ENCODE measurements at places on chromosomes 7 and 10.

DNA sequence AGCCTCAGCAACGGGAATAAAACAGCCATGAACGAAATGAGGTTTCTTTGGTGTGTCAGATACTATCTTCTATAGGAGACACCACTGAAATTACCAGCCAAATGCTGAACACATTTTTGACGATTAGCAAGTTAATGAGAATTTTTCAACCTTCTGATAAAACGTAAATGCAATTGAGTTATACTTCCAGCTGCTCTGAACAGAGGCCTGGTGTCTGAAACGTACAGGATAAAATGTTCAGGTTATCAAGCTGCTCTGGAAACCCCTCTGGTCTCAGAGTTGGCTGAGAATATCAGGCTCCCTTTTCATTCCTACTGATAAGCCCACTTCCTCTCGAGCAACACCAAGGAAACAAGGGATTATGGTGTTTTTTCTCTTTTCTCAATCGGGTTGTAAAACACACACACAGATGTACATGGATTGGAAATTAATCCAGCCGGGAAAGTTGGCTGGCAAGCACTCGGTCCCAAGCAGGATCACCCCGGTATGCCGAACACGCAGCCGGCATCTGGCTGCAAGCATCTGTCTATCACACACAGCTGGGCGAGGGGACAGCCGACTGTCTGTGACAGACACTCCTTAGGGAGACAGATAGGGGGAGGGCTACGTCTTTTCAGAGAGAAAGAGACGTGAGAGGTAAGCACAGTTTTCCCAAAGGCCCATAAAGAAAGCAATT is 171.8 kb downstream of the PRKAG2 start:
- DNase-seq = no peak

DNA sequence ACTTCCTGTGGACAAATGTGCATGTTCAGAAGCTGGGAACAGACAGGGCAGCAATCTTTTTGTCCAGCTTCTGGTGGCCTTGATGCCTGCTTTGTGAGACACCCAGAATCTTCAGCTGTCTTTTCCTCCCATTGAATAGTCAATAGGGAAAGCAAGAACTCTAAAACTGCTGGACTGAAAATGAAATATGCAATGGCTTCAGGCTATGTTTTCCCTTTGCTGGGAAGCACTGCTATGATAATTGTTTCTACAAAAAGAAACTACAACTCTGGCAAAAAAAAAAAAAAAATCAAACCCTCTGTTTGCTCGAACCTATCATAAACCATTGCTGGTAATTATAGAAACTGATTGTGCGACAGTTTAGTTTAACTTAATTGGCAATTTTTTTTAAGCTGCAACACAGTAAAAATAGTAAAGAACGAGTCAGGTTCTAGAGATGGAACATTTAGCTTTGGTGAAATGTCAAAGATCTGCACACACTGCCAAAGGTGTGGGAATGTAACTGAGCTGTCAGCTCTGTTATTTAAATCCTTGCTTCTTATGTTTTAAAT is 79.1 kb upstream of the NEUROD6 start:
- no peak for DNase-seq

GRCh38 chr10:115844591-115844990 is 428.4 kb downstream of the GFRA1 start:
- no peak for DNase-seq

GRCh38 chr10:121844537-121844936 is 83.3 kb downstream of the ATE1 start:
- no peak for DNase-seq

DNA sequence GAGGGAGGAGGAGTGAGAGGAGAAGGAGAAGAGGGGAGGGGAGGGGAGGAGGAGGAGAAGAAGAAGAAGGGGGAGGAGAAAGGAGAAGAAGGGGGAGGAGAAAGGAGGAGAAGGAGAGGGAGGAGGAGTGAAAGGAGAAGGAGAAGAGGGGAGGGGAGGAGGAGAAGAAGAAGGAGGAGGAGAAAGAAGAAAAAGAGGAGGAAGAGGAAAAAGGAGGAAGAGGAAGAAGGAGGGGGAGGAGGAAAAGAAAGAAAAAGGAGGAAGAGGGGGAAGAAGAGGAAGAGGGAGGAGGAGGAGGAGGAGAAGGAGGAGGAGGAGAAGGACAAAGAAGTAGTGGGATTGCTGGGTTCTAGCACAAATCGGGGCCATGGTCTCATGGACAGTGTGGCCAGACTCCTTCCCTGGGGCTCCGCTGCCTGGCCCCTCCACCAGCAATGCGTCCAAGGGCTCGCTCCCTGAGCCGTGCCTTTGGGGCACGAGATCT is 4.2 kb upstream of the MAFK start:
- DNase-seq = no peak

DNA sequence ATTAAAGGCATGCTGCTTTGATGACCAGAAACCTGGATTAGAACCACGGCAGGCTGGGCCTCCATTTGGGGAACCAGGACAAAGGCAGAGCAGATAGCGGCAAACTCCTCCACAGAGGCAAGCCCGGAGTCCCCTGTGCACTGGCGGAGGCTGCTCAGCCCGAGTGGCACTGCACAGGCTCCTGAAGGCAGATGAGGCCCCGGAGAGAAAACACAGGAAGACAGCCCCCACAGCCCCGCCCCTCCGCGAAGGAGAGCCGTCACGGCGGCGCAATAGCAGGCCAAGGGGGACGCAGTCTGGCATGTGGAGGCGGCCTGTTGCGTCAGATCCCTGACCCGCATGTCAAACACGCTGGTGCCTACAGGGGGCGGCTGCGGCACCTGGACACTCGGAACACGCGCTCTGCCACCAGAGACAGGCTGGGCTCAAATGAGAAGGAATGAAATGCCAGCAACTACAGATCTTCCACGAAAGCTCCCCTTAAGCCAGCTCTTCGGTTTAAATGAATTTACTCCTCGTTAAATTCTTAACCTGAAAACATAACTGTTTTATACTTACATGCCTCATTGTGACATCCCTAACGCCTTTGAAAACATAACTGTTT is 128.5 kb downstream of the MAD1L1 start:
- DNase-seq = peak; percentile 88

- DNase-seq = no peak
Observed at GRCh38 chr10:50437248-50437647, 185.9 kb upstream of the ASAH2 start.

- DNase-seq = no peak
Observed at GRCh38 chr7:76063525-76063924, 15.6 kb downstream of the MDH2 start.

DNA sequence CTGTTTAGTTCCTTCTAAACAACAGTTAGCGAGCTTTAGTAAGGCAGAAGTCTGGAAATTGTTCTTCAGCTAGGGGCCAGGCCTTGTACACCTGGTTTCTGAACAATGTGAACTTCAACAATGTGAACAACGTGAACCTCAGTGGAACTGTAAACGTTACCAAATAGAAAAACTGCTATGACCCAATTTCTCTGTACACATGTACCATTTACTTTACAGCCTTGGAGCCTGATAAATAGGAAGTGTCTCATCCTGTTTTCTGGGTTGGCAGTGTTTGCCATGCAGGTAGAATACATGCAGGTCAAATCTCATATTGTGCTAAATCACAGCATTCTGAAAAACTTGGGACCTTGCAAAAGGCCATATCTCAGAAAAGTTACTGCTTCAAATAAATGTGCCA is 1.6 kb downstream of the STEAP4 start:
- DNase-seq = no peak

DNA sequence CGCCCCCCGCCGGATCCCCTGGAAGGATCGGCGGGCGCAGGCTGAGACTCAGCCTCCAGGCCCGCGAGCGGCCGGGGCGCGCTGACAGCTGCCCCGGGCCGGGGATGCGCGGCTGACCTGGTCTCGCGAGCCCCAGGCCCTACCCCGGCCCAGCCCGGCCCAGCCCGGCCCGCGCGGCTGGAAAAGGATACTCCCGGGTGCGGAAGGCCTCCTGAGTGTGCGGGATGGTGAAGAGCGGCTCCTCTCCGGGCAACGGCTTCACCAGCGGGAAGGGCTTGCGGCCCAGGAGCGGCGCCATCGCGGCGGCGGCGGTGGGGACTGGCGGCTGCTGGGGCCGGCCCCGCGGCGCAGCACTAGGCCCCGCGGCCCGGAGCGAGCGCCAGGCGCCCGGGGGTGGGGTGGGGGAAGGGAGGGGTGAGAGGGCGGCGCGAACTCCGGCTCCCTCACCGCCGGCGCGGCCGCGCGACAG is 423 bp downstream of the BAZ1B start:
- DNase-seq = peak; percentile 84

DNA sequence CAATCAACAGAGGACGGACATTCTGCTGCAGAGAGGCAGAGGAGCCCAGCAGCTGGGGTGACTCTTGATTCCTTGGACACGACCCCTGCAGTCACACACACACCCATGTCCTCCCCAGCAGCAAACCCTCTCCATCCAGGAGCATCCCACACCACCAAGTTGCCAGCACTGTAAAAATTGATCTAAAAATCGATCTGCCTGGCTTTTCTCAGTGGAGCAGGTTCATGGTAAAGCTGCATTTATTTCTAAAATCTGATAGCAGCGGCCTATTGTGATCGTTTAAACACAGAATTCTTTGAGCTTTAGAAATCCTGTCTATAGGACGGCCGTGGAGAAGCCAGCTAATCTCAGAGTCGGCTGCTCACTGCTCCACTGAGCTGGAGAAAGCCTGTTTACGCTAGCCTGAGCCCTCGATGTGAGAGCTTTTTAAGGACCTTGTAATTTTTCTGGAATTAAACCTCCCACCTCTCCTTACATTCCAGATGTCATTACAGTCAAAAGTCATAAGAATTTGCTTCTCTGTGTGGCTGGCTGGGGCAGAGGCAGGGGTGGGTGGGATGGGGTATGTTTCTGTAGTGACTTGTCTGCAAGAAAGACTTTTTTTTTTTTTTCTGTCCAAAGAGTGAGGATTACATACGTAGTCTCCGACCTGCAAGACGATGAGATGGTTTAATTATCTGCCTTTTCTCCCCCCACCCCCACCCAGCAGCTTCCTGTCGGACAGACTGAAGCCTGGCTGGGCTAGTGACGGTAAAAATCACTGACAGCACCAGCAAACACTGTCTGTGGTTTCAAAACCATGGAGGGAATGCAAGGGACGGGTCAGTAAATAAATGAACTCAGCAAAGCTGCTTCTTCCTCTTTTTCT is 31.6 kb downstream of the TRIM8 start:
- DNase-seq = no peak

DNA sequence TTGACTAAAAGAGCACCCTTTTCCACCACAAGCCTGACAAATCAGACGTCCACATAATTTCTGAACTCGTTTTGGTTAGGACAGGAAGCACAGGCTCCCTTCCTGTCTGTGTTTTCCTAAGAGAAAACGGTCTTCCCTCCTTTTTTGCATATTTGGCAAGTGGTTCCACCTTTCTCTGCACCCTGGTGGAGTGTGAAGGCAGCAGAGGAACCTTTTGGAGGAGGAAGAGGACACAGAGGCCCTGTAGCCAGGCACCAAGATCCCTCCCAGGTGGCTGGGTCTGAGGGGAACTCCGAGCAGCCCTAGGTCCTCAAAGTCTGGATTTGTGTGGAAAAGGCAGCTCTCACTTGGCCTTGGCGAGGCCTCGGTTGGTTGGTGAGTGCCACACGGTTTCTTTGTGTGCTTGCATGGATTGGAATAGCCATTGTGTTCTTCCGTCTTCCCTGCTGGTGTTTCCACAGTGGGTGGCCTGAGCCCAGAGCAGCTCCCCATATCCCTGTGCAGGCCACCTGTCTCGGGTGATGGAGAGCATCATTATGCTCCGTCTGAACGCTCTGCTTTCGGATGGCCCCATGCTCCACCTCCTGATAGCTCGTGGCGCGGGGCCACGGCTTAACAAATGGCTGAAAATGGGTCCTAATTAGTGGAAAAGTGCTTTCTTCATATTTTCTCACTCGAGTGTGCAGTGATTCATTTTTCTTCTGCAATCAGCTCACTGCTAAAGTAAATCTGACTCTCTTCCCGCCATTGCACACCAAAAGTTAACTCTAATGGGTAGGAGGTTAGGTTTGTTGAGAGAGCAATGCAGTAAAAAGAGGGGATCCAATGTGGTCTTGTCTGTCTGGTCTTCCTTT is 4.2 kb downstream of the IKZF1 start:
- DNase-seq = peak; percentile 81

DNA sequence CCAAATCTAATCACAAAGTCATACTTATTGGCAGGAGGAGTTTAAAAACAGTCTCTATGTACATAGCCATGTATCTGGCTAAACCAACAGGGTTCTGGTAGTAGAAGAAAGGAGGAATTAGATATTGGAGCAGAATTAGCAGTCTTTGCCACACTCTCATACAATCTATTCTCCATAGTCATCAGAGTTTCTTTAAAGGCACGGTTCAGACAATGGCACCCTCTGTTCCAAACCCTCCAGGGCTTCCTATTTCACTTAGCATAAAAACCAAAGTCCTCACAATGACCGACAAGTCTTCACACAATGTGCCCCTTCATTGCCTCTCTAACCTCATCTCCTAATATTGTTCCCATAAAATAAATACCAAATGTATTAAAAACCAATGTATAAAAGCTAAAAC is 12.7 kb downstream of the ZNF438 start:
- no peak for DNase-seq

DNA sequence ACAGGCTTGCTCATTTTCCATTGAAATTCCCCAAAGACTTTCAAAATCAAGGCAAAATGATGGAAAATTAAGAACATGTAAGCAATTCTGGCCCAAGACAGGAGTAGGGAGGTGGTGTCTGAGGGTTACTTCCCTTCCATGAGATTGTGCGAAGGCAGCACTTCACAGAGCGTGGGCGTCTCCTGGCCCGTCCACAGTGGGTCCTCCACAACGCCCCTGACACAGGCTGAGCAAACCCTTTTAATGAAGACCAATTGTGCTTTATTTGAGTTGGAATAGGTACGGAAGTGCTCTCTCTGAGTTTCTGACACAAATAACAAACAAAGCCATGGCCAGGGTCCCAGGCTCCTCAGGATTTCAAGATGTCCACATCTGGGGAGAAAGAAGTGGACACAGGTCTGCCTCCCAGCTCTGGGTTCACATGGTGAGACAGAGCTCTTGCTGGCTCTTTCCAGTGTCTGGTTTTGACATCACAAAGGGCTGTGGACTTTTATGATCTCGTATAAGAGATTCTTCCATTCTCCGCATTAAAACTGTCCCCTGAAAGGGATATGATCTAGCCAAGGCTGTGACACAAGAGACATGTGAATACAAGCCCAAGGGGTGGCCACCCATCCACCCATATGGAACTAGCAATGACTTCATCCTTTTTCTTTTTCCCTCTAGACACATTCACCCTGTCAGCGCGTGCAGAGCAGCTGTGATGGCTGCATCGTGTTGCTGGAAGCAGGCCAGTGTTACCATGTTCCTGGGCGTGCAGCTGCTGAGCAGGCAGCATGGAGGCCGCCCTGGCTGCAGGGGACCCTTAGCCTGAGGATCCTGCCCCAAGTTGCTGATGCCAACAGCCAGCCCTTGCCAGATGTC is 145.6 kb downstream of the ADAM12 start:
- DNase-seq = no peak

- no peak for DNase-seq
Observed at GRCh38 chr10:35707642-35708425, 65.7 kb upstream of the FZD8 start.

- DNase-seq = no peak
Observed at GRCh38 chr10:7908541-7909210, 90.4 kb downstream of the TAF3 start.

GRCh38 chr7:14748461-14748860 is 154.1 kb downstream of the DGKB start:
- no peak for DNase-seq

All from activated CD8-positive, alpha-beta memory T cell treated with anti-CD3 and anti-CD28 coated beads, Interleukin-2, amount 50 U/mL, for 48 hours (primary cell).